ENCODE measurements at places on chromosomes 1 and 21. TPM values are rescaled to one million over a fixed set of nuclear protein-coding genes. Genes with fewer than 3 reads are reported as not detected.

KCNJ9 gene
- not detected for total RNA-seq

RGS13 gene
- not detected for total RNA-seq

TCHH gene
- 0.19 TPM for total RNA-seq

CAMSAP2 gene
- 22.3 TPM for total RNA-seq

PADI2 gene
- not detected for total RNA-seq

SELENOF gene
- 163 TPM for total RNA-seq

GPR25 gene
- 0.69 TPM for total RNA-seq

ANKRD34A gene
- total RNA-seq: 0.54 TPM

FCRLB gene
- 1.9 TPM for total RNA-seq

ILDR2 gene
- not detected for total RNA-seq

OR2T33 gene
- not detected for total RNA-seq

DNA sequence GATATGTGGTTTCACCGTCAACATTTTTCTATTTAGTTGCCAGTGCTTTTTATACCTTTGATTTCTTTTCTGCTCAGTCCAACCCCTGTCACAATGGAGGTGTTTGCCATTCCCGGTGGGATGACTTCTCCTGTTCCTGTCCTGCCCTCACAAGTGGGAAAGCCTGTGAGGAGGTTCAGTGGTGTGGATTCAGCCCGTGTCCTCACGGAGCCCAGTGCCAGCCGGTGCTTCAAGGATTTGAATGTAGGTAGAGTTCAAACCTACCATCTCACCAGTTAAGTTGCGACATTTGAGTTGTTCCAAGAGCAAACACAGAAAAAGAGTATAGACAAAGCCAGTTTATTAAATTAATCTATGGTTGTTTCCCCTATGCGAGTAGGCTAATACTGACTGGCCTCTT is 161.3 kb downstream of the CRB1 start:
- no peak for DNase-seq

GRCh38 chr1:36642802-36643201 is 160.1 kb upstream of the CSF3R start:
- no peak for DNase-seq

DNA sequence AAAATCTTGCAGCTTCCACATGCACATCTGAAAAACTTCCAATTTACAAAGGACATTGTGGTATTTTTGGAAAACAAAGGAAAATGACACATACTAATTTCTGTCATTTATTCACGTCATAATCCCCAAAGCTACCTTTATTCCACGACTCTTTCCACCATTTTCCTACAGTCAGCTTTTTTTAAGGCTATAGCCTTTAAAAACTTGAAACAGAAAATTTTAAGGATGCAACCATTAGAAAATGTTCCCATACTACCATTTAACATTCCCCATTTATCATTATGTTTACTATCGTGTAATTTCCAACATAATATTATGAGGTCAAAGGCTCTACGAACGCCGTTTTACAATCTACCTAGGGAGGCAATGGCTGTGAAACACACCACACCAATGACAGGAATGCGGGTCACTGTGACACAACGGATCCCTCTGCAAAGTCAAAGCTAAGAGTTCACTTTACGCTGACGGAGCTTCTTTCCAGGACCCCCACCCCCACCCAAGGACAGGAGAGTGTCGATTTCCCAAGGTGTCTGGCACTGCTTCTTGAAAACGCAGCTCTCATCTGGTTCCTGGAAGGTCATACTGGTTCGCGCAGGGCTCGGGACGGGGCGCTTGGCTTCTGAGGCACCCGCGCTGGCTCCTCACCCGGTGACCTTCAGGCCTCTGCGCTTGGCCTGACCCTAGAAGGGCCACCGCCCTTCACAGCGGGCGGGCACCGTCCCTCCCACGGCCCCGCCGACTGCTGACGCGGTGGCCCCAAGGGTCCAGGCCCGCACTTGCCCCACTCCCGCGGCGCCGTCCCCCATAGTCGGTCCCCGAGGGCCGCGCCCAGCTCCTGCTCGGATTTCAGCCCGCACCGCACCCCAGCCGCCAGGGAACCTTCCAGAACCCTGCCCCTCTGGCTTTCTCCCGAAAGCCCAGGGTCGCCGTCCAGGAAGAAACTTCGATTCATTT is 50.5 kb upstream of the ATF3 start:
- peak; percentile 71 for DNase-seq

GRCh38 chr1:171663036-171663853 is 10.8 kb upstream of the MYOC start:
- DNase-seq: no peak

GRCh38 chr1:16459352-16459925 is 18.9 kb downstream of the NECAP2 start:
- DNase-seq: no peak

DNA sequence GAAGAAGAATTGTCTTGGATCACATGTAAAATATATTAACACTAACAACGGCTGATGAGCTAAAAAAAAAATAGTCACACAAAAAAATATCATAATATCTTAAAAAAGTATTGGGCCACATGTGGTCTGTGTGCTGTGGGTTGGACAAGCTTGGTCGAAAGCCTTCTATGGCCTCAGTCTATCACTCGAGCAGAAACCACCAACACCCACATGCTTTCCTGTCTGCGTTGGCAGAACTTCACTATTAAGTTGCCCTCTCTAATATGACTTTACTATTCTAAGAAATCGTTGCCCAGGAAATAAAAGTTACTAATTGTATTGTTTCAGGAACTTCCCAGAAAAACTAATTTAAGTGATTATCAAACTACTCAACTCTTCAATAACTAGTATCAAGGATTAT is 28.2 kb upstream of the ETS2 start:
- no peak for DNase-seq

- DNase-seq: no peak
Observed at GRCh38 chr1:215375381-215375780, 191.7 kb upstream of the KCTD3 start.

DNA sequence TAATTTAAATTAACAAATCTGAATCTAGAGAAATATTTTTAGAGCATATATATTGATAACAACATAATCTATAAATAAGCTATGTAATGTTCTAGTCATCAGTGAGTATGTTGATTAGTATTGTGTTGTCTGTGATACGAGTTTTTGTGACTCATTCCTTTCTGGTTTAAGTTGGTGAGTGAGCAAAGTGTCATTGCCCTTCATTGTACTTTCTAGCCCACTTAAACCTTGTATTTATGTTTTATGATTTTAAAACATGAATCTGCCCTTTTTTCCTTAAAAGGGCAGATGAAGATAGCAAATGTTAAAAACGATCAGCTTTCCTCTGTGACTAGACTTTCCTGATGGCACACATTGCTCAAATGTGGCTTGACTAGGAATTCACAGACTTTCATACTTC is 38.5 kb downstream of the MACO1 start:
- no peak for DNase-seq

DNA sequence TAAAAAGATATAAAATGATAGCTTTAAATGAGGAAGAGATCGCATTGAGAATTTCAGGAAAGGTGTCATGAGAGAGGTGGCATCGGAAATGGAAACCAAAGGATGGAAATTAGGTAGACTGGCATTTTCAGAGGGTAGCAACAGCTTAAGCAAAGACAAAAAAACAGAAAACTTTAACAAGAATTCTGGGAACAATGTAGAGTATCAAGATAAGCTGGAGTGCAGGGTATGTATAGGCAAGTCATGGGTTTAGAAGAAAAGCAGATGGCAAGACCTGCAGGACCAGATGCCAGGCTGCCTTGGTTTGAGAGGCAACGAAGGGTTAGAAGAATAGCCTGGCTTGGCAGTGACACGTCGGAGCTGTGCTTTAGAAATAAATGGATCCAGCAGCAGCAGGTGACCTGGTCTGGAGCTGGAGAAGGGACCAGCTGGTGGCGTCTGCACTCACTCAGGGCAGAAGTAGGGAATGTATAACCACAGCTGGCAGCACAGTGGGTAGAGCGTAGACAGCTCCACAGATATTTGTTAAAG is 149.4 kb upstream of the TIAM1 start:
- no peak for DNase-seq

DNA sequence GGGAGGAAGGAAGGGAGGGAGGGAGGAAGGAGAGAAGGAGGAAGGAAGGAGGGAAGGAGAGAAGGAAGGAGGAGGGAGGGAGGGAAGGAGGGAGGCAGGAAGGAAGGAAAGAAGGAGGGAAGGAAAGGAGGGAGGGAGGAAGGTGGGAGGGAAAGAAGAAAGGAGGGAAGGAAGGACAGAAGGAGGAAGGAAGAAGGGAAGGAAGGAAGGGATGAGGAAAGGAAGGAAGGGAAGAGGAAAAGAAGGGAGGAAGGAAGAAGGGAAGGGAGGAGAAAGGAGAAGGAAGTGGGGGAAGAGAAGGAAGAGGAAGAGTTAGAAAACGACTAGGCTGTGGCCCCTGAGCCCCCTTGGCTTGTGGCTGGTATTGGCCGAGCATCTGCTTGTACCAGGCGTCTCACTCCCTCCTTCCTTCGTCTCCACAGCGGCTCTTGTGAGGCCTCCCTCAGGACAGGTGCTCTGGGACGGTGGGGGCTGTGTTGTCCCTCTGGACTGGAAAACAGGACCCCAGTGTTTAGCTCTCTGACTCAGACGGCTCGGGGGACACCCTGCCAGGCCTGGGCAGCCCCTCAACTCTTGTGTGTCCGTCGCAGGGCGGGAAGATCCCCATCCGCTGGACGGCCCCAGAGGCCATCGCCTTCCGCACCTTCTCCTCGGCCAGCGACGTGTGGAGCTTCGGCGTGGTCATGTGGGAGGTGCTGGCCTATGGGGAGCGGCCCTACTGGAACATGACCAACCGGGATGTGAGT is 36.2 kb upstream of the C1QA start:
- DNase-seq: no peak

DNA sequence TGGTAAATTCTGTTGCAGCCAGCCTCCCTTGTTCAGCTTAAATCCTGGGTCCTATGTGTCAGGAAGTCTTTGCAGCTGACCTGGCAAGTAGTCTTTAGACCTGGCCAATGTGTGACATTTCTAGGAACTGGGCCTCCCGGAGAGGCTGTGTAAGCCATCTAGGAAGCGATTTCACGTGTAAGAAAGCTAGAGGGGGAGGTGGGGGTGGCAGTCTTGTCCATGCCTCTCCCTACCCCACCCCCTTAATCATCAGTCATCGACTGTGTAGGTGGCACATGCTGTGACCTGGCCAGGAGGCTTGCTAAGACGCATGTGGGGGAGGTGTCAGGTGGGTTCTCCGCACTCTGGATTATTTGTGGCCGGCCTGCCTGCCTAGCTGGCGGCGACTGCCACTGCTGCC is 8.4 kb downstream of the C1orf226 start:
- no peak for DNase-seq

DNA sequence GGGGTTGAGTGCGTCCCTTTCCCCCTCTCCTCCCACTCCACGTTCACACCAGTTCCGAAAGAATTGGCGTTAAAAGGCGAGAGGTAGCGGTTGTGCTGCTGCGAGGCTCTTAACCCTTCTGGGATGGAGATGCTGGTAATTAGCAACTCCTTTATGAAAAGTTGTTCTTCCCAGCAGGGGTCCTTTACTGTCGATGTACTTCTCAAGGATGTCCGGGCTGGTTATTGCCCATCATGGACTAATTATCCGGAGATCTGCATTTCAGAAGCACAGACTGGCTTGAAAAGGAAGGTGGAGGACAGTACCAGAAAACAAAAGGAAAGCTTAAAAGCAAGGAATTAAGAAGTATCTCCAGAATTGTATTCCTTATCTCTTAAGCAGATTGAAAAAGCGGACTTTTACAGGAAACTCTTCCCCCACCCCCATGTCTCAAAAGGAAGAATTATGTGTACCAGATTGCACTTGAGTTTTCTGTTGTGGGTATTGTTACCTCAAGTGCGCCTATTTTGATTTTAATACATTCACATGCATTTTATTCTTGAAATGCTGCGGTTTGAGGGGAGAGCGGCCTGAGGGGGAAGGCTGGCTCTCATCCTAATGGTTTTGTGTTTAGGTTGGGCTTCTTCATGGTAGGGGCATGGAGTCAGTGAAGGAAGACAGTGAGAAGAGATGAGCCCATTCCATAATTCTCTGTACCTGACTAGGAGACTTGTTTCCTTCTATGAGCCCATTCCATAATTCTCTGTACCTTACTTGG is 1.5 kb downstream of the AK4 start:
- DNase-seq: no peak

GRCh38 chr1:21313886-21314721 is 23.8 kb upstream of the ECE1 start:
- no peak for DNase-seq

GRCh38 chr1:232353001-232353400 is 276.9 kb downstream of the SIPA1L2 start:
- DNase-seq: no peak

DNA sequence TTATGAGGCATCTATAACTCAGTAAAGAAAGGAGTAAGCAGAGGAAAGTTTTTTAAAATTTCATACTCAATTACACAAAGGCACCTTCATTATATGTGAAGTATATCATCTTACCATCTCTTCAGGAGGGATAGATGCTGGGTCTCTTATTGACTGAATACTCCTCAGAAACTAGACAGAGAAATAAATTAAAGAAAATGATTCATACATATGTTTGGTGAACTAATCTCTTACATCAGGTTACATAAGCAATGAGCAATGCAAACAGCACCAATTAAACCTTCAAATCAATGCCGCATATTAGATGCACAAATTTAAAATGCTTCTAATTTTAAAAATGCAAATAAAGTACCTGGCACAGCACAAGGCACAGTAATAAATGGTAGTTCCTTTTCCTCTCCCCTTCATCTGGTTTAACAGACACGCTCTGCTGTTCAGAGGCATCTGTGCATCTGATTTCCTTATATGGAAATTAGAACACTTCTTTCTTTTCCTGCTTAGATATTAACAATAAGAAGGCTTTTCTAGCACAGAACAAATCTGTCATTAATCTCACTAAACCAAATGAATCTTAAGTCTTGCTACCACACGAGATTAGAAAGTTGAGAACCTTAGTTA is 20.0 kb downstream of the SCYL3 start:
- no peak for DNase-seq

GRCh38 chr1:30879940-30880677 is 28.4 kb downstream of the SDC3 start:
- no peak for DNase-seq

DNA sequence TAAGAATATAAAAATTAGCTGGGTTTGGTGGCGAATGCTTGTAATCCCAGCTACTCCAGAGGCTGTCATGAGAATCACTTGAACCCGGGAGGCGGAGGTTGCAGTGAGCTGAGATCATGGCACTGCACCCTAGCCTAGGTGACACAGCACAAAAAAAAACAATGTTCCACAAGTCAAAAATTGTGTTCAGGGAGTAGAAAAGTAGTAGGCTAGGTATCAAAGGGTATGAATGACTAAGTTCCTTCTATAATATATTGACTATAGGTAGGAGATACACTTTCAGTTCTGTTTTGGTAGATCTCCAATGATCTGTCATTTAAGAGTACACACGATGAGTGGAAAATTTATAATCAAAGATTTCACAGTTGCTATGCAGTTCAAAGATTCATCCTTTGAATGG is 16.7 kb downstream of the USP48 start:
- no peak for DNase-seq

- DNase-seq: no peak
Observed at GRCh38 chr21:38477226-38477625, 21.1 kb downstream of the ERG start.

- DNase-seq: no peak
Observed at GRCh38 chr21:41010101-41010435, 157.9 kb upstream of the BACE2 start.

DNA sequence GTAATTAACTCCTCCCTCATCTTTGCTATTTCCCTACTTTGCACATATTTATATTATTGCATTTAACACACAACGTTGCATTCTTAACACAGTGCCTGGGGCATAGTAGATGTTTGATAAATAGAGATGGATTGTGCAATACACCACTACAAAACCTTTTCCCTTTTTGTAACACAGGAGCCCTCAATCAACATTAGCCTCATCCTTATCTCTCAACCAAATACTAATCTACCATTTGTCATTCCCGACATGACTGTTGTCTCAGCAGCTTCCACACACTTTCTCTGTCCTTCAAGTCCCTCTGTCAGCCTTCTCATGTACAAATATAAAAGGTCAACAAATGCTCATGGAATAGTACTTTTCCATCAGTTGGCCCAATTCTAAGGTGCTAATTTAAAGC is 78.9 kb upstream of the KCNK2 start:
- DNase-seq: no peak
